ENCODE measurements at places on chromosomes 1 and 21.

DNA sequence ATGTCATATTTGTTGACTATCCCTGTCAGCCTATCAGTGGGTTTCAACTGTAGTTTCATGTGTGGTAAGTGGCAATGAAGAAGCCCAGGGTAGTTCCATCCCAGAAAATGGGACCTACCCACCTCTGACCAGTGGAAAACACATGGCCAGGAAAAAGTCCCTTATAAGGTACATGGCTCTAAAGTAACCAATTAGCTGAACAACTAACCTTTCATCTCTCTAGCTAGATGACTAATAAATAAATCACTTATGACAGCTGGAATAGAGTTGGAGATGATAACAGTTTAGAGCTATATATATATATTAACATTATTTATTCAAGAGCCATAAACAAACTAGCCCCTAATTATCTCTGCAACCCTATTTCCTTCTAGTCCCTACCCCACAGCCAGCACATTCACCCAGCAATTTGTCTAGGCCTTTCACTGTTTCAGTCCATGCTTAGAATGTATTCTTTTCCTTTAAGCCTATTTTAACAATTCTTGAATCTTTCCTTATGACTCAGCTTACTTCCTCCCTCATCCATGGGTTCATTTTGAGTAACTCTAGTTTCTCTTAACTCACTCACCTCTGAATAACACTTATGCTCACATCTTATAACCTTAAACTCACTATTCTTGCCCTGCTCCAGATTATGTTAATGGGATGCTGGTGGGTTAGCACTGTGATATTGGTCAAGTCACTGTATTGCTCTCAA lies 83.7 kb downstream of the TNFSF18 start:
- H3K4me1 ChIP-seq = no peaks in the 10 kb centered on the region
- H3K27me3 ChIP-seq = peaks cover 3% of the 10 kb centered on the region
- no peaks in the 10 kb centered on the region for H3K36me3 ChIP-seq
- no peak for DNase-seq
- no peak overlapping the region for H3K27ac ChIP-seq

DNA sequence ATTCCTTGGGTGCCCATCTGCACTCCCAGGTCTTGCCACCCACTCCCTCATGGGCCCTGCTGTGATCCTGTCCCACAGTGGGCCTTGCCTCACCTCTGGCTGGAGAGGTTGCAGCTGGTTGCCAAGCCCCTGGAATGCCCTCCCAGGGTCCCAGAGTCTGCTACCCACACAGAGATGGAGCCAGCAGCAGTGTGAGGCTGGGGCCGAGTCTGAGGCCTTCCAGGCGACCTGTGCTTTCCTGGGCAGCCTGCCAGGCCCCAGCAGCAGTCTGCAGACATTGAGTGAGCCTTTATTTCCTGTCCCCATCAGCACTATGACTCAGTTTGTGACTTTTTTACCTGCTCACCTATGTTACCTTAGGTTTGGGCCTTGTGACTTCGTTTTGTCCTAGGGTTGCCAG lies 25.0 kb upstream of the TSPAN2 start:
- H3K27me3 ChIP-seq = peaks cover 16% of the 10 kb centered on the region
- no peak for DNase-seq
- no peak overlapping the region for H3K27ac ChIP-seq
- no peak overlapping the region for H3K4me3 ChIP-seq

DNA sequence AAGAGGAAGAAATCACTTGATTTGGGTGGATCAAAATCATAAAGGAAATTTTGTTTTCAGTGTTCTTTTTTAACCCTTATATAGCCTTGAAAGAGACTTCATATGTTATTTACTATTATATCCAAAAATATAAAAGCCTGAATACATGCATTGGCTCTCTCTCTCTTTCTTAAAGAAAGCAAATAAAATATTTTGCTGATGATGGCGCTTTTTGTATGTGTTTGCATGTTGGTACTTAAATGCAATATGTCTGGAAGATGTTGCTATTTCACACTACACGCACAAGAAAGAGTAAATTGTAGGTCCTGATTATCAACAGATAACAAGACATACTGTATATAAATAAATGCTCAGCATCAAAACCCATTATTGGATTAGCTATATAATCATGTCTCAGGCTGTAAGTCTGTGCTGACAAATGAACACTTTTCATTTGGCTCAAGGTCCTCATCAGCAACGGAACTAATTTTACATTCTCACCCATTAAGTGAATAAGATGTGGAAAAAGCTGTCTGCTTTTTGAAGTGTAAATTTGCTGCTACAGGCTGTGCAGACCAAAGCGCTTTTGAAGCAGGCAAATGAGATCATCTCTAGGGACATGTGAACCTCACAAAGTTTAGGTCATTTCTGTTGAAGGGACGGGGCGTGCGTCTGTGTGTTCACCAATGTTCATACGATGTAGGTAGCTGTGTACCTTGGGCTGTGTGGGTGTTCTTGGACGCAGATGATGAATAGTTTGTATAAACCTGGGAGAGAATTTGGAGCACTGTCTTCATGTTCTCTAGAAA lies 122.4 kb upstream of the LMO4 start:
- no peak overlapping the region for H3K27ac ChIP-seq
- H3K27me3 ChIP-seq = peaks cover 5% of the 10 kb centered on the region
- DNase-seq = no peak
- H3K36me3 ChIP-seq = no peaks in the 10 kb centered on the region
- H3K4me1 ChIP-seq = peaks cover 31% of the 10 kb centered on the region

GRCh38 chr1:239784896-239785295 lies 306.8 kb upstream of the FMN2 start:
- H3K27ac ChIP-seq = no peak overlapping the region
- DNase-seq = no peak
- peaks cover 7% of the 10 kb centered on the region for H3K36me3 ChIP-seq

GRCh38 chr21:14630556-14631069 lies 84.5 kb upstream of the SAMSN1 start:
- H3K27ac ChIP-seq = no peak overlapping the region
- H3K36me3 ChIP-seq = no peaks in the 10 kb centered on the region
- no peaks in the 10 kb centered on the region for H3K4me1 ChIP-seq
- no peak overlapping the region for H3K4me3 ChIP-seq

DNA sequence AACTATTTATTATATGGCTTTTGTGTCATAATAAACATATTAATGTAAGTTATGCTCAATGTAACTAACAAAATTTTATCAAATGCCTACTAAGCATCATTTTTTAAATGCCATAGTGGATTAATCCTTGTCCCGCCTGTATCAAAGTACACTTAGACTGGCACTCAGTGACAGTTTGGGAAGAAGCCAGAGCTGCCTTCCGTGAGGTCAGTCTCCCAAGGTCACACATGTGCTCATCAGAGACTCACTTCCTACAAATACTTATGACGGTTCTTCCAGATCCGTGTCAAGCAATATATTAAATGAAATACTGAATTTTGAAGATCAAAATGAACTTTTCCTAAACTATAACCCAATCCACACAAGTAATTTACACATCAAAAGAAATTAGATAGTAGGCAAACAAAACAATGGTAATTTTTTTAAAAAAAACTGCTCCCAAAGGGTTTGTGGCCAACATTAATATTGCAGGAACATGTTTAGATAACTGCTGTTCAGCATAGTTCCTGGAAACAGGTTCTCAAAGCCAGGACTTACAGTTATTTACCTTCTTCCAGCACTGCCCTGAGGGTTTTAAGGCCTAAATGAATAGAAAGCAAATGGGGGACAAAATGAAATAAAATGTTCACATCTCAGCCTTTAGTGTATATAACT lies 27.2 kb downstream of the WLS start:
- DNase-seq = no peak
- H3K27me3 ChIP-seq = peaks cover 2% of the 10 kb centered on the region
- H3K36me3 ChIP-seq = peaks cover 17% of the 10 kb centered on the region

- no peaks in the 10 kb centered on the region for H3K36me3 ChIP-seq
- peaks cover 58% of the 10 kb centered on the region for H3K4me1 ChIP-seq
- H3K27ac ChIP-seq = no peak overlapping the region
- no peak for DNase-seq
Observed at GRCh38 chr1:11783556-11783955, 21.6 kb downstream of the C1orf167 start.

GRCh38 chr1:107433635-107434360 lies 293.0 kb downstream of the NTNG1 start:
- no peaks in the 10 kb centered on the region for H3K27me3 ChIP-seq
- H3K4me1 ChIP-seq = peaks cover 9% of the 10 kb centered on the region
- no peak overlapping the region for H3K4me3 ChIP-seq
- no peak for DNase-seq
- no peak overlapping the region for H3K27ac ChIP-seq

DNA sequence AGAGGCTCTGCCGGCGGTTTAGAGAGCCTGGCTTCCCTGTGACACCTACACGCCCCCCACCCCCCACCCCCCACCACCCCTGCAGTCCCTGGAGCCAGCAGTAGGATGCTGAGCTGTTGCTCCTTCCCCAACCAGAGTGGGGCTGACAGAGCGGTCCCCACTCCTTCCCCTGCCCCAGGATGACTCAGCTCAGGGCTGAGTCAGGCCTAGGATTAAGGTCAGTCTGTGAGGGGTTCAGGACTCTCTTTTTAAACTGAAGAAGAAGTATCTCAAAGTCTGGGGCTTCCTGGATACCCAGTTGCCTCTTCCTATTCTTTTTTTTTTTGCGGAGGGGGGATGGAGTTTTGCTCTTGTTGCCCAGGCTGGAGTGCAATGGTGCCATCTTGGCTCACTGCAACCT lies 19.1 kb downstream of the DMBX1 start:
- peaks cover 20% of the 10 kb centered on the region for H3K4me1 ChIP-seq
- no peak for DNase-seq
- H3K27me3 ChIP-seq = peaks cover 48% of the 10 kb centered on the region
- H3K4me3 ChIP-seq = no peak overlapping the region
- H3K27ac ChIP-seq = no peak overlapping the region

DNA sequence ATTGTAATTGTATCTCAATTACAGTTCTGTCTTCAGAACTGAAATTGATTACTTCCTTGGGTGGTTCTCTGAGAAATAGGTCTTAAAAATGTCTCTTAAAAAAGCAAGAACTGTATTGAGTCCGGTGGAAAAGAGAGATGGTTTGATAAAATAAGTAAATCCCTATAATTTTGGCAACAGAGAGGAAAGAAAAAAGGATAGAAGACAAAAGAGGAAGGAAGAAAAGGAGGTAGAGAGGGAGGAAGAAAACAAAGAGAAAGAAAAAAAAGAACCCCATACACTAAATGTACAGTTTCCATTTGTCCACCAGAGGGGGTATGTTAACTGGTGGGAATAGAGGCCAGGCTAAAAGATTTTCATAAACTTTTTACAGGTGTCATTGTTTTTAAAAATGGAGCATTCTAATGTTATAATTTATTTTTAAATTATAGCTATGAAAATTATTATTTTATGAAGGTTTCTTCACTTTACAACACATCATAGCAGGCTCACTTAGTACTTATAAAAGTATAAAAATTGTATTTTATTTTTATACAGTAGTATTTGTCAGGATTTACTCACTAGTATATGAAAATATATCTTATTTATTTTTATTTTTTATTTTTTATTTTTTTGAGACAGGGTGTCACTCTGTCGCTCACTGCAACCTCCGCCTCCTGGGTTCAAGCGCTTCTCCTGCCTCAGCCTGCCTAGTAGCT lies 2.1 kb upstream of the UBE2T start:
- H3K4me3 ChIP-seq = peak overlapping the region; percentile 47
- no peaks in the 10 kb centered on the region for H3K27me3 ChIP-seq
- H3K4me1 ChIP-seq = peaks cover 42% of the 10 kb centered on the region
- DNase-seq = no peak

- H3K27ac ChIP-seq = no peak overlapping the region
- H3K4me3 ChIP-seq = no peak overlapping the region
- DNase-seq = no peak
Observed at GRCh38 chr21:15274701-15275485, 210.1 kb upstream of the NRIP1 start.

GRCh38 chr21:44420416-44421205 lies 34.7 kb upstream of the LRRC3 start:
- H3K36me3 ChIP-seq = no peaks in the 10 kb centered on the region
- DNase-seq = no peak
- H3K27me3 ChIP-seq = no peaks in the 10 kb centered on the region
- H3K4me3 ChIP-seq = no peak overlapping the region
- peaks cover 25% of the 10 kb centered on the region for H3K4me1 ChIP-seq

- H3K27ac ChIP-seq = no peak overlapping the region
- H3K4me3 ChIP-seq = no peak overlapping the region
- H3K4me1 ChIP-seq = peaks cover 28% of the 10 kb centered on the region
- peaks cover 3% of the 10 kb centered on the region for H3K27me3 ChIP-seq
Observed at GRCh38 chr1:206490771-206491405, 16.4 kb upstream of the RASSF5 start.

- H3K27ac ChIP-seq = peak overlapping the region; percentile 17
- peaks cover 35% of the 10 kb centered on the region for H3K4me1 ChIP-seq
- H3K36me3 ChIP-seq = peaks cover 37% of the 10 kb centered on the region
- DNase-seq = no peak
- H3K27me3 ChIP-seq = peaks cover 21% of the 10 kb centered on the region
Observed at GRCh38 chr1:44783697-44784093, 4.3 kb downstream of the BEST4 start.

- no peak overlapping the region for H3K4me3 ChIP-seq
- peaks cover 5% of the 10 kb centered on the region for H3K27me3 ChIP-seq
- H3K36me3 ChIP-seq = no peaks in the 10 kb centered on the region
- no peaks in the 10 kb centered on the region for H3K4me1 ChIP-seq
- no peak for DNase-seq
- no peak overlapping the region for H3K27ac ChIP-seq
Observed at GRCh38 chr1:194629011-194629410, 1442.6 kb upstream of the B3GALT2 start.

GRCh38 chr1:244074559-244075171 lies 23.6 kb downstream of the ZBTB18 start:
- peaks cover 30% of the 10 kb centered on the region for H3K4me1 ChIP-seq
- no peak overlapping the region for H3K4me3 ChIP-seq
- no peak for DNase-seq
- peaks cover 17% of the 10 kb centered on the region for H3K27me3 ChIP-seq
- peak overlapping the region; percentile 86 for H3K27ac ChIP-seq
- no peaks in the 10 kb centered on the region for H3K36me3 ChIP-seq

DNA sequence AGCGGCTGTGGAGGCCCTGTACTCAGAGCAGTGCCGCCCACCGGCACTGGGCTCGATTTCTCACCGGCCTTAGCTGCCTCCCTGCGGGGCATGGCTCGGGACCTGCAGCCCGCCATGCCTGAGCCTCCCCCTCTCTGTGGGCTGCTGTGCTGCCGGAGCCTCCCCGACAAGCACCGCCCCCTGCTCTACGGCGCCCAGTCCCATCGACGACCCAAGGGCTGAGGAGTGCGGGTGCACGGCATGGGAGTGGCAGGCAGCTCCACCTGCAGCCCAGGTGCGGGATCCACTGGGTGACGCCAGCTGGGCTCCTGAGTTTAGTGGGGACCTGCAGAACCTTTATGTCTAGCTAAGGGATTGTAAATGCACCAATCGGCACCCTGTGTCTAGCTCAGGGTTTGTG lies 5.2 kb upstream of the SOD1 start:
- H3K36me3 ChIP-seq = peaks cover 12% of the 10 kb centered on the region
- H3K4me1 ChIP-seq = peaks cover 20% of the 10 kb centered on the region
- H3K4me3 ChIP-seq = no peak overlapping the region
- H3K27ac ChIP-seq = peak overlapping the region; percentile 87
- no peak for DNase-seq

GRCh38 chr1:99737016-99737415 lies 29.4 kb downstream of the FRRS1 start:
- H3K4me1 ChIP-seq = peaks cover 6% of the 10 kb centered on the region
- DNase-seq = peak; percentile 12
- peak overlapping the region; percentile 45 for H3K27ac ChIP-seq
- peaks cover 3% of the 10 kb centered on the region for H3K27me3 ChIP-seq
- peaks cover 9% of the 10 kb centered on the region for H3K36me3 ChIP-seq
- H3K4me3 ChIP-seq = no peak overlapping the region

GRCh38 chr1:107135463-107135862 lies 5.4 kb upstream of the NTNG1 start:
- peaks cover 11% of the 10 kb centered on the region for H3K4me1 ChIP-seq
- H3K27me3 ChIP-seq = peaks cover 40% of the 10 kb centered on the region

All from nephron progenitor cell (in vitro differentiated cells).